ENCODE measurements at places on chromosomes 12 and 14.

- peak; percentile 80 for DNase-seq
Observed at GRCh38 chr12:57935839-57936512, 5.4 kb upstream of the ATP23 start.

GRCh38 chr14:53278602-53279506 is 125.7 kb upstream of the DDHD1 start:
- DNase-seq = peak; percentile 3

- DNase-seq = no peak
Observed at GRCh38 chr12:6941782-6942181, 1.8 kb upstream of the RNU7-1 start.

DNA sequence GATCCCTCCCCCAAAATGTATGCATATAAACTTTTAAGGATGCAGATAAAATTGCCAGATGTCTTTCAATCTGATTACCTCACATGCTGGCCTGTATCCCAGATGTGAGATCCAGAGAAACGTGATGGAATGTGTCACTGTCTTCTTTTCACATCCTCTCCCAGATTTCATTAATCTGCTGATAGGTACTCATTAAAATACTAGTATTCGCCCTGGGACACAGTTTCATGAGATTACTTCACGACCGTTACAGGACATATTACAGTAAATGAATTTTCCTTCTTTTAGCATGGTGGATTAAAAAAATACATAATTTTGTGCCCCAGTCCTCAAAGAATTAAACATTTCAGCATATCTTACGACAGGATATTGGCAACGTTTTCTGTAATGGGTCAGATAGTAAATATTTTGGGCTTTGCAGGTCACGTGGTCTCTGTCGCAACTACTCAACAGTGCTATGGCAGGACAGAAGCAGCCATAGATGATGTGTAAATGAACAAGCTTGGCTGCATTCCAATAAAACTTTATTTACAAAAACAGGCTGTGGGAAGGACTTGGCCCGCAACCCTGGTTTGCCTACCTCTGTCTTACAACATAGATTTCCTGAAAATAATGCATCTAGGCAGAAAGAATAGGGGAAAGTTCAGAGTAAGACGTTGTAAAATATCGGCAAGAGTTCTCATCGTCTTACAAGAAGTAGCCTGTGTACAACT is 156.0 kb upstream of the DIO3 start:
- DNase-seq = no peak

GRCh38 chr14:50864946-50865345 is 6.9 kb upstream of the ABHD12B start:
- DNase-seq = no peak

- DNase-seq = no peak
Observed at GRCh38 chr14:48967419-48967818, 618.8 kb downstream of the RPS29 start.

GRCh38 chr12:71164568-71165197 is 6.9 kb upstream of the TSPAN8 start:
- no peak for DNase-seq

DNA sequence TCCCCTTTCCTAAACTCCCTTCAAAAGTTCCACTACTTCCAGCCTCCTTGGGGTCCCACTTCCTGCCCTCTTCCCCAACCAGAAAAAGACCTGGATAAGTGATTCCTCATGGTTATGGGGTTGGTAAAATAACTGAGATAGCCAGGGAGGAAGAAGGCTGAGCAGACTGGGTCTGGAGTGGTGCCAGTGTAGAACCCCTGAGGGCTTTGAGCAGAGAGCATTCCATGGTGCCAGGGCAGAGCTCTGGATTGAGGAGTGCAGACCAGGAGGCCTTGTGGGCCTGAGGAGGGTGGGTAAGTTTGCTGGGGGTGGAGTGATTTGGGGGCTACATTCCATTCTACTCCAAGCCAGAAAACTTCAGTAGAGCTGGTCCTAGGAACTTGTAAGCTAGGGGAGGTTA is 9.5 kb upstream of the CISTR start:
- DNase-seq = no peak

DNA sequence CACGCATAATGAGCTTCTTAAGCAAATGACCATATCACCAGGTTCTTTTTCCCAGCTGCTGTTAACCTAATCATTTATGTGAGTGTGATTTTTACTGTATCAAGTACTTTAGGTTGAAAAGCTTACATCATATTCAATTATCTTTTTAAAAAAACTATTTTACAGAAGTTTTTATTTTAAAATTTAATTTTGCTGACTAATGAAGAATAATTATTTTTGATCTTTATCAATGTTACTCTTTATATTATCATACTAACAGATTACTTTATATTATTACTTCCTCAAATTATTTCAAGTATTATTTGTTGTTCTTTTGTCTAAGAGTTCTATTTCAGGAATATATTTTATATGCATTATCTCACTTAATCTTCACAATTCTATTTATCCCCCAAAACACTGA is 236.3 kb downstream of the CPNE8 start:
- DNase-seq = no peak

Data from pulmonary artery endothelial cell (primary cell).